NCI-H345 (cell line): ENCODE measurements at places on chromosomes 7 and 10.

DNA sequence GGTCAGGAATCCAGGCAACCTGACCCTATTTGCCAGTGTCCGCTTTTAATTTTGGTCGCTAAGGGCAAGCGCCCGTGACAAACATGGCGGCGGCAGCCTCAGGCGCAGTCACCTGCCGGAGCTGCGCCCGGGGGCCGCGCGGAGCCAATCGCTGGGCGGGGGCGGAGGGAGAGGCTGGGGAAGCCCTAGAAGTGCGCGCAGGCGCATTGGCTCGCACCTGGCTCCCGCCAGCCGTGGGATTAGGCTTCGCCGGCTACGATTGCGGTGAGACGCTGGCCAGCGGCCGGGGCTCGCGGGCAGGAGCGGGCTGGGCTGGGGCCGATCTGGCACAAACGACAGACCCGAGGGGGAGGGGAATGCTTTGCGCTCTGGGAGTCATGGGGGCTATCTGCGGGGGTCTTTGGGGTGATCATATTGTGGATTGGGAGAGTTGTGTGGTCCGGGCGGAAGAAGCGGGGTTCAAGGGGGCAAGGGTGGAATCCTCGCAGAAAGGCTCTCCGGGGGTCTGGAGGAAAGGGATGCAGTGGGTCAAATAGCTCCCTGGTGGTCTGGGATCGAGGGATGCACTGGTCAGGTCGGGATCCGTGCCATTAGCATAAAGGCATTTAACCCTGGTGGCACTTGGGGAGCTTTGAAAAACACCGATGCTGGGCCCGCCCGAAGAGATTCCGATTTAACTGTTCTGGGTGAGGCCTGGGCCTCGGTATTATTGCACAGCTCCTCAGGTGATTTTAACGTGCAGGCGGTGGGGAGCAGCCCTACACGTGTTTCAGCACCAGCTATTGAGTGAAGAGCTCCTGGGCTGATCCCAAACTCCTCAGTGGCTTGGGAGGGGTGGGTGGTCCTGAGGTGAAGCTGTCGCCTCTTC lies 10.1 kb upstream of the C10orf95 start:
- peak; percentile 91 for DNase-seq

DNA sequence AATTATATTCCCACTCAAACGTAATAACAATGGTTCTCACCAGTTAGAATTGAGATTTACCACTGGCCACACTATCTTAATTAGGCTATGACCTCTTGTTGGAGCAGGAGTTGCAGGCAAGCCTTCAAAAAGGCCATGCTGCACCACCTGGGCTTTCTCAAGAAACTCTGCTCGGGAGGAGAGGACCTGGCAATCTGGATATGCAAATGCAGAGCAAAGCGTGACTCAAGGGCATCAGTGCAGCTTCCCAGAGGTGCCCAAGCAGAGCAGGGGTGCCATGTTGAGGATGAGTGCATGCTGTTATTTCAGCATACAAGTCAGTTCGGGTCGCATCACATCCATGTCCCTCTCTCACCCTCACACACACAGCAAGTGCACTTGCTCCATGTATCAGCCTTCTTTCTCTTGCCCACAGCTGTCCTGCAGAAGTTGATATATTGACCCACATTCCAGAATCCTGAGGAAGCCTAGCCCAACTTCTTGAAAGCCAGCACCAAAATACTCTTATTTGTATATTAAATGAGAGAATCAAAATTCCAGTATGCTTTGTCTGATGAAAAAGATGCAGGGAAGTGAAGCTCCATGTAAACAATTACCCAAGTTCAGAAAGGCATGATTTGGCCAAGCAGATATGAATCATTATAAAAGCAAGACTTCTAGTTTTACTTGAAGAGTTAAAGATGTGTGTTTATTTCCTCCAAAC lies 55.7 kb upstream of the IL6 start:
- no peak for DNase-seq

DNA sequence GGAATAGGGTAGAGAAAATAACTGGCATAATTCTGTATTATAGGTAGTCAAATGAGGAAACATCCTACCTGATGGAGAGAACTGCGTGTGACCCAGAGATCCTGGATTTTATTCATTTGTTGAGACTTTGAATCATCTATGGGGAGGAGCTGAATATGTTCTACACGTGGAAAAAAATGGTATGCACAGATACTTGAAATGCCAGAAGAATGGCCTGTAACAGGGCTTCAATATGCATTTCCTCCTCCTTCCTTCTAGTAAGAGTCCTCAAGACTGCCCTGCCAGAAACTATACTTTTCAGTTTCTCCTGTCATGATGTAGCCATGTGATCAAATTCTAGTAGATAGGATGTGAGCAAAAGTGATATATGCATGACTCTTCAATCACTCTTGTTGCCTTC lies 301.6 kb upstream of the HGF start:
- DNase-seq, result no peak

- DNase-seq, result no peak
Observed at GRCh38 chr10:28581916-28582315, 49.0 kb downstream of the WAC start.

- DNase-seq, result no peak
Observed at GRCh38 chr7:127812540-127812939, 160.5 kb downstream of the SND1 start.
